ENCODE measurements at places on chromosomes 4 and X. TPM values are rescaled to one million over a fixed set of nuclear protein-coding genes. Genes with fewer than 3 reads are reported as not detected.

SPANXN3 gene
- total RNA-seq = not detected

HS3ST1 gene
- total RNA-seq = not detected

SHISA3 gene
- 0.11 TPM for total RNA-seq

CXCL1 gene
- not detected for total RNA-seq

- H3K27me3 ChIP-seq = peaks cover 8% of the 10 kb centered on the region
- DNase-seq = no peak
- H3K4me1 ChIP-seq = no peaks in the 10 kb centered on the region
- H3K27ac ChIP-seq = no peak overlapping the region
- H3K36me3 ChIP-seq = no peaks in the 10 kb centered on the region
These were observed 50.3 kb downstream of the MED28 start for GRCh38 chr4:17664755-17665154.

- peaks cover 26% of the 10 kb centered on the region for H3K36me3 ChIP-seq
- H3K27ac ChIP-seq = no peak overlapping the region
- no peak overlapping the region for H3K4me3 ChIP-seq
These were observed 131.1 kb downstream of the KLHL8 start for GRCh38 chr4:87089368-87089767.

- no peak overlapping the region for H3K4me3 ChIP-seq
- no peaks in the 10 kb centered on the region for H3K36me3 ChIP-seq
- no peak overlapping the region for H3K27ac ChIP-seq
- no peaks in the 10 kb centered on the region for H3K4me1 ChIP-seq
- H3K27me3 ChIP-seq = peaks cover 6% of the 10 kb centered on the region
These were observed 181.4 kb downstream of the AMELX start for GRCh38 chrX:11474576-11474975.

GRCh38 chrX:70454441-70455365 lies 10.1 kb downstream of the DLG3 start:
- peak overlapping the region; percentile 80 for H3K4me3 ChIP-seq
- peaks cover 26% of the 10 kb centered on the region for H3K4me1 ChIP-seq
- H3K36me3 ChIP-seq = peaks cover 3% of the 10 kb centered on the region
- peak overlapping the region; percentile 87 for H3K27ac ChIP-seq

DNA sequence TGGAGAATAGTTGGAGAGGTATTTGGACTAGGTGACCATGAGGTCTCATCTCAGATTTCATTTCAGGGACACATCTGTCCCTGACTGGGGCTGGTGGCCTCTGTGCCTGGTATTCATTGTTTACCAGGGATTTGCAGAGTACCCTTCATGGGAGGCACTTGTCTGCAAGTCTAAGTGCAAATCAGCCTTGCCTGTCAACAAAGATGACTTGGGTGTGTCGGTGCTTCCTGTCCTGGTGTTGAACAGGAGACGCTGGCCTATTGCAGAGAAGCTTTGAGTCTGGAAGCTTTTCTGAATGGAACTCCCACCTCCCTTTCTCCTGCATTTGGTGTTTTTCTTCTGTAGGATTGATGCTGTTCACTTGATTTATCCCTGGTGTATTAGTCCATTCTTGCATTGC lies 104.1 kb downstream of the TNIP2 start:
- no peak for DNase-seq
- peak overlapping the region; percentile 62 for H3K27ac ChIP-seq
- H3K36me3 ChIP-seq = peaks cover 31% of the 10 kb centered on the region

DNA sequence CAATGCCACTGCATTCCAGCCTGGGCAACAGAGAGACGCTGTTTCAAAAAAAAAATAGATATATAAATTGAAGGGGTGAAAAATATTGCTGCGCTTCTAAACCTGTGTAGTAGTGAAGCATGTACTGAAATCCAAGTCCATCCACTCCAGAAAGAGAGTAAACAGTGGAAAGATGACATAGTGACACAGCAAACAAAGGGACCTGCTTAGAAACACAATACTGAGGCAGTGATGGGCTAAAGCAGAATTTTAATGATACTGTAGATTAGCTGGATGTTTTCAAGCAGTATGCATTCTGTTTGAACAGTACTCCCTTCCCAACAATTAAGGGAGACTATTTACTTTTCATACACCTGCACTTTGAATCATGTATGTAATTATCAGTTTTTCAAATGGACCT lies 42.5 kb downstream of the TFDP3 start:
- no peak overlapping the region for H3K27ac ChIP-seq
- no peaks in the 10 kb centered on the region for H3K27me3 ChIP-seq
- no peak overlapping the region for H3K4me3 ChIP-seq
- H3K36me3 ChIP-seq = no peaks in the 10 kb centered on the region
- no peak for DNase-seq
- no peaks in the 10 kb centered on the region for H3K4me1 ChIP-seq
